ENCODE measurements at places on chromosomes 2 and 18.

- DNase-seq = no peak
These were observed 110.0 kb downstream of the KCNE4 start for GRCh38 chr2:223161873-223162458.

GRCh38 chr2:9663008-9663879 lies 32.4 kb upstream of the YWHAQ start:
- no peak for DNase-seq

DNA sequence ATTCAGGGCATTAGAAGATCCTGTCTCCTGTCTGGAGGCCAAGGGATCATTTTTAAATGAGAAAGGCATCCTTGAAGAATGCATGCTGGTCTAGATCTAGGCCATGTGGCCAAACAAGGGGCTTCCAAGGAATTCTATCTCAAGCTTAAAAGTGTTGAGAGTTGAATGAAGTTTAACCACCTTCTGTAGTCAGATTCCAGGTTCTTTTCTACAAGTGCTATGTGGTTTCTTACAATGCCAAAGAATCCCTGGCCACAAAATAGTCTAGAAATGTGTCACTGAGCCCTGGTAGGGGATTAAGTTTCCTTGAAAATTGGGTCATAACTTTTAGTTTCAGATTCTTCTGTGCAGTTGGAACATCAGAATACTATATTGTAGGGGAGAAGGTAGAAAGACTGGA lies 640.7 kb upstream of the ACVR2A start:
- DNase-seq = peak; percentile 70

DNA sequence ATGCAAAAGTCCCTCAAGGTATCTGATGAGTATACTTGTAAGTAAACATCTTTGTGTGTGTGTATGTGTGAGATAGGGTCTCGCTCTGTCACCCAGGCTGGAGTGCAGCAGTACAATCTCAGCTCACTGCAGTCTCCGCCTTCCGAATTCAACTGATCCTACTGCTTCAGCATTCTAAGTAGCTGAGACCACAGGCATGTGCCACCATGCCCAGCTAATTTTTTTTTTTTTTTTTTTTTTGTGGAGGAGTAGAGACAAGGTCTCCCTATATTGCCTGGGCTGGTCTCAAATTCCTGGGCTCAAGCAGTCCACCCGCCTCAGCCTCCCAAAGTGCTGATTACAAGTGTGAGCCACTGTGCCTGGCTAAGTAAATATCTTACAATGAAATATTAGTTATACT lies 23.2 kb downstream of the ADAM17 start:
- no peak for DNase-seq

GRCh38 chr2:98940102-98940501 lies 4.1 kb upstream of the CRACDL start:
- DNase-seq = no peak

Measured in iris pigment epithelial cell (primary cell).